ENCODE measurements at places on chromosomes 5 and 9.

- no peak for DNase-seq
These were observed 106.5 kb upstream of the LPAR1 start for GRCh38 chr9:111144741-111145140.

GRCh38 chr5:58466939-58467338 lies 7.1 kb upstream of the PLK2 start:
- DNase-seq, result no peak

DNA sequence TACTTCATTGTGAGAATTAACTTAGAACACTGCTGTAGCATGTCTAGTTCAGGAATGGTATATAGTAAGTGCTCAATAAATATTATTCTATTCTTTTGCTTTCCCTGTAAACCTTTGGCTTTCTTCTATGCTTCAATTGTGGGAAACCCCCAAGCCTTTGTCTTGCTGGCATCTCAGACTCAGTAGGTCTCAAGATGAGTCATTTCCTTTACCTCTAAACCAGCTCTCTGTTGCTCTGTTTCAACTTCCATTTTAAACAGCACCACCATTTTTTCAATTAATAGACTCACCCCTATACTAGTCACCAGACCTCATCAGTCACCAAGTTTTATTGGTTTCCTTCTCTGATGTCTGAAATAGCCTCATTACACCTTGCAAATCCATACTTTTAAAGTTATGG lies 43.5 kb downstream of the DMAC1 start:
- peak; percentile 3 for DNase-seq

- DNase-seq, result no peak
These were observed 48.2 kb upstream of the GPR151 start for GRCh38 chr5:146564007-146564762.

GRCh38 chr5:155631116-155631515 lies 617.6 kb downstream of the KIF4B start:
- no peak for DNase-seq

GRCh38 chr5:5954275-5954598 lies 424.1 kb downstream of the MED10 start:
- DNase-seq, result no peak

- DNase-seq, result no peak
These were observed 221.3 kb upstream of the TAS2R1 start for GRCh38 chr5:9851458-9851857.

GRCh38 chr9:70772601-70773000 lies 348.8 kb downstream of the TRPM3 start:
- DNase-seq, result no peak

- no peak for DNase-seq
These were observed at the start of gene OCLN for GRCh38 chr5:69492391-69492922. Gene OCLN, plus strand, starts transcription at chr5:69492790. Its CDS starts 11,455 bp downstream, at chr5:69504245.

GRCh38 chr9:127915801-127916719 lies 781 bp downstream of the ST6GALNAC4 start:
- peak; percentile 35 for DNase-seq

DNA sequence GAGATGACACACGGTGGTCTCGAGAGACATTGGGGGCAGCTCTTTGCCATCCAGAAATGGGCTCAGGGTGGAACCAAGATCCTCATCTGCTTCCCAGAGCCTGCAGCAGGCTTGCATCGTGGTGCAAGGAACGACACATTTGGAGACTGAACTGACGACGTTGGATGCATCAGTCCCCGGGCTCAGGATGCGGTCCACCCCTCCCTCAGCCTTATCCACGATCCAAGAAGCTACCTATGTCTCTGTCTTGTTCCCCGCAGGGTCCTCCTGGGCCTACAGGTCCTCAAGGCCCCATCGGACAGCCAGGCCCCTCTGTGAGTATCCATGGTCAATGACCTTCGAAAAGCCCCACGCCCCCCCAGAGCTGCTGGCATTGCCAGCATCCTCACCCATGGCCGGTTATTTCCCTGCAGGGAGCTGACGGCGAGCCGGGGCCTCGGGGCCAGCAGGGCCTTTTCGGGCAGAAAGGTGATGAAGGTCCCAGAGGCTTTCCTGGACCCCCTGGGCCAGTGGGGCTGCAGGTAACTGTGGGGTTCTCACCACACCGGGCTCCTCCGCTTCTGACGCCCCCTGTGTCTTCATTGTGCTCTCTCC lies 69.4 kb upstream of the FCN2 start:
- no peak for DNase-seq

- DNase-seq, result no peak
These were observed 20.1 kb upstream of the SLC36A1 start for GRCh38 chr5:151427258-151427657.

- no peak for DNase-seq
These were observed 126.7 kb downstream of the PRKACG start for GRCh38 chr9:68887232-68887631.

- no peak for DNase-seq
These were observed 16.7 kb downstream of the GOLGA2 start for GRCh38 chr9:128259156-128259555.

DNA sequence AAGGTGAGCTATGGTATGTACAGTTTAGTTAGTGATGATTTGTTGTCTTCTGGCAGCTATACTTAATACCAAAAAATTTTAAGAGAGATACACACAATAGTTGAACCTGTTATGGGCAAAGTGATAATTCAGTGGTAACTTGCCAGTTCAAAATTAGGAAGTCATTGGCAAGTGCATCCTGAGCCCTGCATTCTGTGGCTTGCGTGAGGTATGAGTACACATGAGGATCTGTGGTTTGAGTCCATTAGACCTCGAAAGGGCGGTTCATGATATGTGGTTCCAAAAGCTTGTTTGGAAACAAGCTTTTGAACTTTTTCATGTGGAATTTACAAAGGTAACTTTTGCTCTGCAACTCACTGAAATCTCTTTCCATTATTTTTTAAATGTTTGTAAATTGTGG lies 47.0 kb downstream of the GPR21 start:
- no peak for DNase-seq

DNA sequence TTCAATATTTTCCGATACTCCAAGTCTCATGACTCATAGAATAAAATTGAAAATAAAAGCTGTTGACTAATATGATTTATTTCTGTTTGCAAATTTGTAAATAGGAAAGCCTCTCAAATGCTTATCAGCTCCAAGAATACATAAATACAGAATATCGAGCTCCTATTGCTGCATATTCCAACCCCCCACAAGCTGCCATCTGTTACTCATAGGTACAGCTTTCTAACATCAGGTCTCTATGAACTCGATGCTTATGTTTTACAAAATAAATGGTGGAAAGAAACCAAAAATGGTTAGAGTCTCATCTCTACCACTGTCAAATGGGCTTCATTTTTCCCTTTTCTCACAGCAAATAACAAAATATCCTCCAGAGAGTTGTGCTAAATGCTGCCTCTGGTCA lies 631.6 kb upstream of the CDH18 start:
- no peak for DNase-seq

DNA sequence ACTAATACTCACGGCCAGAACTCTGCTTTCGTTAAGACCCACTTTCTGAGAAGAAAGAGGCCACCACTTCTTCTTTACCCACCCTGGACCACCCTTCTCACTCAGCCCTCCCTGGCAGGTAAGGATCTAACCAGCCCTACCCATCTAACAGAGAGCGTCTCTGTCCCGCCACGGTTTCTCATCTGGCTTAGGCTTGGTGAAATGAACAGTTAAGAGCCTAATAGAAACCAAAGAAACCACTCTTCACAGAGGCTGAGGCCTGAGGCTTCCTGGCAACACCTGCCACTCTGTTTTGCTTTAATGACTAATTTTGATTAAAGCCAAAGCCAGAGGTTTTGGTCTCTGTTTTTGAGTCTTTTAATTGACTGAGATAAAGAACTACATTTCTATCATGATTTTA lies 354.1 kb upstream of the SLC30A5 start:
- DNase-seq, result no peak

DNA sequence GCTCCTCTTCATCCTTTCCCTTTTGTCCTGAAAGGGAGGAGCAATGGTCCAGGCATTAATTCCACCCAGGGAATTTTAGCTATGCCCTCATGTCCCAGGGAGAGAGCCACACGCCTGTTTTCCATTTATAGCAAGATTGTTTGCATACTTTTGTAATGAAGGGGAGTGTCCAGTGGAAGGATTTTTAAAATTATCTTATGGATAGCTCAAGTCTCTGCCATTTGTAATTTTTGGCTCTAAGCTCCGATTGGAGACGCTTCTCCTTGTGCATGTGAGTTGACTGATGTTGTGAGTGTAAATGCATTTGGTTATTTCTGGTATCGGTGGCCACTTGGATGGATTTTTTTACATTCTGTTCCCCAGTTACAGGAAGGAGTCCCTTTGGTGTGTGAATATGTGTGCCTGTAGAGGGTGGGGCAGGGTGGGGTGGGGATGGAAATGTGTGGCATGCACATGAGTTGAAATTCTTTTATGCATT lies 7.2 kb upstream of the RPL26L1 start:
- DNase-seq, result no peak

GRCh38 chr5:178371362-178372111 lies 138.9 kb upstream of the PHYKPL start:
- no peak for DNase-seq

GRCh38 chr5:159322180-159322579 lies 8.1 kb downstream of the IL12B start:
- DNase-seq, result no peak

GRCh38 chr5:30850866-30851265 lies 342.6 kb upstream of the CDH6 start:
- no peak for DNase-seq

DNA sequence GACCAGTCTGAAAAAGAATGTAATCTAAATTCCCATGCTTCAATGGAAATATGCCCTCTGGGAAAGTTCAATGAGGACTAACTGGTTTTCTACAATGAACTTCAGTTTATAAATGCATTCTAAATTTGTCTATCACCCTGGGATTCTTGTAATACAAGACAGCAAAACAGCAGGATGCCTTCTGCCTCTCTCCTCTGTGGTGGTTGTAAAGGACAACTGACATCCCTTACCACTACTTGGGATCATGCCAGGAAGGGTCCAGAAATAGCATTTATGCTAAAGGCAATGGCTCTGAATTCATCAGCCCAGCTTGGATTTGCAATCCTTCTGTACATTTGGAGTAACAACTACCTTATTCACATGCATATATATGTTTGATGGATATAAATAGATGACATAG lies 97.3 kb upstream of the ADAMTS16 start:
- no peak for DNase-seq

GRCh38 chr5:176870110-176870591 lies 29.0 kb downstream of the HK3 start:
- no peak for DNase-seq

DNA sequence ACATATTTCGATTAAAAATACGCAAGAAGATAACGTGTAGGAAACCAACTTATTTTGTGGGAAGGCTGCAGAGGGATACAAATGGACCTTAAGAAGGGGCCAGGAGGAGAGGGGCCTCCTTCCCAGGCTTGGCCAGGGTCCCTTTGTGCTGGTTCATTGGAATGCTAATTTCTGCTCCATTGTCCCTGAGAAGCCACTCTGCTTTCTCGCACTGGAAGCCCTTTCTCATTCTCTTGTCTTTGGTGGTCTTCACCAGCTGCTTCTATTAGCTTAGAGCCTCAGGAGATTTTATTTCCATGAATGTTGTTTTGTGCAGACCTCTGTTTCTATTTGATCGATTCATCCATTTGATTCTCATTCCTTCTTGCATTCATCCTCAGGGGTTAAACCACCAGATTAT lies 325.4 kb downstream of the TMEM38B start:
- DNase-seq, result no peak

- no peak for DNase-seq
These were observed 140.9 kb downstream of the RGS3 start for GRCh38 chr9:113604393-113604792.

GRCh38 chr5:1443171-1443570 lies 2.1 kb downstream of the SLC6A3 start:
- no peak for DNase-seq

DNA sequence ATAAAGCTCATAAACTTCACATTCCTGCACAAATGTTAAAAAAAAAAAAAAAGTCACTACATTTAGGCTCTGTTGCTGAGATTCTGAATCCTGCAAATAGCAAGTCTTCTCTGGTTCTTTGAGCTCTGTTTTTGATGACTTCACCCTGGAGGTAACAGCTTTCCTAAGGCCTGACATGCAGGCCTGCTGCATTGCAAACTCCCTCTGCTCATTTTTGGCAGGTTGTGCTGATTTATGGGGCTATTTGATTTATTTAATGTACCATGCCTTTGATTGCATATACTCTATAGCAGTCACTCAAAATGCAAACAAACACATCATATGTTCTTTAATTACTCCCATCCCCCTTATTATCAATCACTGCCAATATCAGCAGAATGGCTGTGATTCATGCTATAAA lies 416.1 kb upstream of the IZUMO3 start:
- DNase-seq, result no peak

GRCh38 chr9:18260521-18260920 lies 213.4 kb upstream of the ADAMTSL1 start:
- DNase-seq, result no peak

- no peak for DNase-seq
These were observed 208.3 kb upstream of the VLDLR start for GRCh38 chr9:2413160-2413805.

DNA sequence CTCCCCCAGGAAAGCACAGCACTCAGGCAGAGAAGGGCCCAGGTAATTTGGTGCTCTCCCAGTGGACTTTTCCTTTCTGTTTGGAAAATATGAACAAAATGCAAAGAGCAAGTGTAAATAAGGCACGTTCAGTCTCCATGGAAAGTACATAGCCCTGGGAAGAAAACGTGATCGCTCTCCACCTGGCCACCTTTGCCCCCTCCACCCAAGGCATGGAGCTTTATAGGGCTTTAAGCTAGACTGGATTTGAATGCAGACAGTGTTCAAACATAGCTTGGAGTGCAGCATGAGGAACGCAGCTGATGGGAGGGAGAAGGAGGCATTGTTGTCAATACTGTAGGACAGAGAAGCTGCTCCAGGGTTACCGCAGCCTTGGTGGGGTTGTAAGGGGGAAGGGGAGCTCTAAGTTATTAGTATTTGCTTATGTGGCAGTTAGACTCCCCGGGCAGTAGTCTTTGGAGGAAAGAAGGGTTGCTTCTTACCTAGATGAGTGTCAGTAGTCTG lies 500.2 kb downstream of the SPOCK1 start:
- no peak for DNase-seq

DNA sequence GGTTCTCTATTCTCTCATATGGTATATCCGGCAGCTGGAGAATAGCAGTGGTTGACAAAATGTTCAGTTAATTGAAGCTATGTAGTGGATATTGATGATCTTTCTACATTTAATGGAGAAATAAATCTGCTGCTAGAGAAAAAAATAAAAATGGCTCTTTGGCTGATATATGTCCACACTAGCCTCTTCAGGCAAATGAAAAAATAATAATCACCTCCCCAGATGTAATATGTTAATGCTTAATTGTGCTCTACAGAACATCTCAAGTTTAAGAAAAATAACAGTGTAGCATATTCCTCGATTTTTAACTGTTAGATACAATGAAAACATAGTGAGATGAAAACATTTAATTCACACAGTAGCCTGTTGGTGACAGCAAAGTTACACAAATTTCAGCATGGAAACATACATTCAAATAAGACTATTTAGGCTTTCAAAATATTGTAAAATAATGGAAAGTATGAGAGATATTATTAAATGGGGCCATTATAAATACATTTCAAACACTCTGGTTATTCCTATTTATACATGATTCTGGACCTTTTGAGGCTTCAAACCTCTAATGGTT lies 543.0 kb downstream of the MAT2B start:
- no peak for DNase-seq

Measured in central memory CD4-positive, alpha-beta T cell (primary cell).